ENCODE measurements at places on chromosomes 7 and 10.

- DNase-seq = no peak
These were observed 40.1 kb downstream of the LYZL2 start for GRCh38 chr10:30589441-30589840.

DNA sequence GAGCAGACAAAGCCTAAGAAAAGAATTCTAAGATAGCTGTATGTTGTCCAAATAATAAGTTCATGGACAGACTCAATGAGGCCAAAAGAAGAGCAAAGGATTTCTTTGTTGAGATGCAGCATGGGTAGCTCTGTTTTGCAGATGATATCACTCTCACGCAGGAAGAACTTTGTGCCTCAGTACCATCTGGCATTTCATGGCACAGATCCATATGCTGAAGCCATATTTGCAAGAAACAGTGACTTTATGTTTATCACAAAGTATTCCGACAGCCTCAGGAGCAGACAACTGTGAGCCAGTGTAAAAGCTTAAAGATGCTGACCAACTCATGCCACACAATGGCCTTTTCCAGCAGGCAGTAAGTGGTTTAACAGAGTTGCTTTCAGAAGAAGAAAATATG, 45.5 kb upstream of the RNF148 start:
- DNase-seq = no peak

GRCh38 chr7:51239691-51240090, 76.9 kb downstream of the COBL start:
- no peak for DNase-seq

DNA sequence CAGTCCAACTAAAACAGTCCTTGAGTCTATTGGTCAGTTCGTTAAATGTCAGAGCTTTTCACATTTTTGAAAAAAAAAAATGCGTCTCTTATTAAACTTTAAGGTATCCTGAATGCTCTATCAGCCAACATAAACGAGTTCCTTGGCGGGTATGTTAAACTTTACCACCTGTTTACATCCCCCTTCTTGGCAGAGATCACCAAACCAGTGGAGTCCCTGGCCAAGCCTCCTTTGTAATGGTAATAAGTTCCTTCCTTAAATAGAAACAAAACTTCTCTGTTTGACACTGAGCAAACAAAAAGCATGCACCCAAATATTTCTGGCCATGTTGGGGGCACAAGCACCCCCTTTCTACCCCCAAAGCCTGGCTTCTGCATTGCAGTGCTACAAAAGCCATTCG, 3.2 kb downstream of the TRIL start:
- DNase-seq = no peak

DNA sequence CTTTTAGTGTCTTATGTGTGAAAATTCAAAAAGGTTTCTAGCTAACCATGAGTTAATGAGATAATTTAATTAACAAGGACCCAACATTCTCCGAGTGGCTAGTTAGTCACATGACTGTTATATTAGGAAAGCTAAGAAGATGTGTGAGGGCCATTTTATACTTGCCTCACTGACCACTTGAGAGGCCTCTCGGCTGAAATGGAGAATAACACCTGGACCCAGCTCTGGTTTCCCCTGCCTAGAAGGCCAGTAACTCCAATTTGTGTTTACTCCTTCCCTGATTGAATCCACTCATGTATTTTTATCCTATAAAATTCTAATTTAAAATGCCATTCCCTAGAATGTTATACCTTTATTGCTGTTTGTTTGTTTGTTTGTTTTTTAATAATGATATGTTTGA, 1091.2 kb downstream of the KCNMA1 start:
- no peak for DNase-seq

DNA sequence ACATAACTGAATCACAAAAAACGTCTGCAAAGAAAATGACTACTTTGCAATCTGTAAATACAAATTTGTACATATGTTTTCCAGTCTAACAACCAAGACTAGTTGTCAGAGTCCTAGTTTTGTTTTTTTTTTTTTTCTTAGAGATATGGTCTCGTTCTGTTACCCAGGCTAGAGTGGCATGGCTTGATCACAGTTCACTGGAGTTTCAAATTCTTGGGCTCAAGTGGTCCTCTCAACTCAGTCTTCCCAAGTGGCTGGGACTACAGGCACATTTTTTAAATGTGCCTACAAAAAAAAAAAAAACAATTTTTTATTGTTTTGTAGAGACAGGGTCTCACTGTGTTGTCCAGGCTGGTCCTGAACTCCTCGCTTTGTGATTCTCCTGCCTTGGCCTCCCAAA, 70.8 kb downstream of the ORC5 start:
- DNase-seq = no peak

- DNase-seq = no peak
These were observed 73.2 kb upstream of the CCAR1 start for GRCh38 chr10:68647672-68648341.

DNA sequence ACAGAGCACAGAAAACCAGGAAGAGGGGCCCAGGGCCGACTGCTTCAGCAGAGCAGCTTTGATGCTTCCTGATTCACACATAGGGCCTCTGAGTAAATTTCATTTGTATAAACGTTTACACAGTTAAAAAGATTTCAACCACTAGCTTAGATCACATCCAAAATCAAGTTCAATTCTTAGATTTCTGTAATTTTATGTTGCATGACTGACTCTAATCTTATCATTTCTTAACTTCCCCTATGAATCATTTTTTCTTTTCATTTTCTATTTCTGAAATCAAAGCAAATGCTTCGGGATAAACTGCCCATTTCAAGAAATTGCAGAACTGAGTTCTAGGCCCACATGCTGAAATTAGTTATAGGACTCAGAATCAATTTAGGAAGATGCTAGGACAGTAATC, 224.7 kb downstream of the INHBA start:
- no peak for DNase-seq

DNA sequence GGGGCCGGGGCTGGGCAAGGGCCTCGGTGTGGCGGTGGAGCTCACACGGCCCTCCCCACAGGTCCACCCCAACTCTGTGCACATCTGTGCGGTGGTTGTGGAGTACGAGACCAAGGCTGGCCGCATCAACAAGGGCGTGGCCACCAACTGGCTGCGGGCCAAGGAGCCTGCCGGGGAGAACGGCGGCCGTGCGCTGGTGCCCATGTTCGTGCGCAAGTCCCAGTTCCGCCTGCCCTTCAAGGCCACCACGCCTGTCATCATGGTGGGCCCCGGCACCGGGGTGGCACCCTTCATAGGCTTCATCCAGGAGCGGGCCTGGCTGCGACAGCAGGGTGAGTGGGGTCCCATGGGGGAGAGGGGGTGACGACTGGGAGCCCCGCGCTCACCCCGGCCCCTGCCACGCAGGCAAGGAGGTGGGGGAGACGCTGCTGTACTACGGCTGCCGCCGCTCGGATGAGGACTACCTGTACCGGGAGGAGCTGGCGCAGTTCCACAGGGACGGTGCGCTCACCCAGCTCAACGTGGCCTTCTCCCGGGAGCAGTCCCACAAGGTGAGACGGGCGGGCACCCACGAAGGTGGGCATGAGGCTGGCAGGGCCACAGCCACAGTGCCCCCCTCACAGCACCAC, 8.8 kb downstream of the TMEM120A start:
- DNase-seq = no peak

DNA sequence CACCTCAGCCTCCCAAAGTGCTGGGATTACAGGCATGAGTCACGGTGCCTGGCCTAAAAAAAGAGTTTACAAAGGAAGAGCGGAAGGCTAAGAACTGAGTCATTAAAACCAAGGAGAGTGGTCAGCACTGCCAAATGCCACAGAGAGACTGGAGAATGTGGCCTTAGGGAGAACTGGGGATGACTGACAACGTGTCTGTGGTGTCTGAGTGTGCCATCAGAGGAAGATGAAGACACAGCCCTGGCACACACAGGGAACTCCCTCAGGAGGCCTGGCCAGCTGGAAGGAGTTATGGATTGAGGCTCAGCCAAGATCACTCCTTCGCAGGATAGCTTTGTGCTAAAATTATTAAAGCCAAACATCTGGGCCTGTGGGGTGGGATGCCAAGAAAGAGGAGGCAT, 3.9 kb upstream of the INA start:
- no peak for DNase-seq

DNA sequence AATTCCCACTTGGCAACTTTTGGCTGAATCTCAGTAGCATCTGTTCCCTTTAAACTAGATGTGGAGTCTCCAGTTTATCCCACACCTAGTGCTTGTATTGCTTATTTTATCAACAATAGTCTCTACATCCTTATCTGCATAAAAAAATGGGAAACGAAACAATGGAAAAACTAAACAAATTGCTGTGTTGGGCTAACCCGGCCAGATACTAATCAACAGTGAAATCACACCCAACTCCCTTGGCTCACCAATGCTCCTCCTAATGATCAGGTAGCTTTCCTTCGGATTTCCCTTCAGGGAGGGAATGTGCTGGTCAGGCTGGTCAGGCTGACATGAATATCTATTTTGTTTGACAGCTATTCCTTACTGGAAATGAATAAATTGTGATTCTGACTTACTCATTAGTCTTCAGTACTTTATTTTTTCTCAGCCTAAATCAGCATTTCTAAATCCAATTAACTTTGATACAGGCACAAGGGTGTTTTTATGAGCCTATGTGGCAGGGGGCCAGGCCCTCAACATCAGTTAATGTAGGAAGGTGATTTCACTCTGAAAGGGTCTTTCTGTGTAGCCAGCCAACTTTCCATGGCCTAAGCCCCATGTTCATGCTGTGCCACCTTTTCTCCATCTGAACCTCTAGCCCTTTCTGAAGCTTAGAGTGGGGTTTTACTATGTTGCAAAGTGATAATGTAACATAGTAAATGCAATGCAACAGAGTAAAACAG, 170.5 kb upstream of the NPSR1 start:
- DNase-seq = no peak

GRCh38 chr10:7608001-7608400, 58.8 kb downstream of the ITIH5 start:
- DNase-seq = no peak

DNA sequence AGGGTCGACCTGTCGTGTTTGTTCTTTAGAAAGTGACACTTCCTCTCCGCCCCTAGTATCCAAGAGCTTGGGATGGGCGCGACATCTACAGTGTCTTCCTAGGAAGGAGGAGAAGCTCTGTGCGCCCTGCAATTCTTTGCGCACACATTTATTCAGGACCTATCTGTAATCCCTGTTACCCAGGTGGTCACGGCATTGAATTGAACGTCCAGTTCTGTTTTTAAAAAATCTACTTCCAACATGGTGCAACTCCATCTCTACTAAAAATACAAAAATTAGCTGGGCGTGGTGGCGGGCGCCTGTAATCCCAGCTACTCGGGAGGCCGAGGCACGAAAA, 606 bp upstream of the LAMB1 start:
- no peak for DNase-seq

DNA sequence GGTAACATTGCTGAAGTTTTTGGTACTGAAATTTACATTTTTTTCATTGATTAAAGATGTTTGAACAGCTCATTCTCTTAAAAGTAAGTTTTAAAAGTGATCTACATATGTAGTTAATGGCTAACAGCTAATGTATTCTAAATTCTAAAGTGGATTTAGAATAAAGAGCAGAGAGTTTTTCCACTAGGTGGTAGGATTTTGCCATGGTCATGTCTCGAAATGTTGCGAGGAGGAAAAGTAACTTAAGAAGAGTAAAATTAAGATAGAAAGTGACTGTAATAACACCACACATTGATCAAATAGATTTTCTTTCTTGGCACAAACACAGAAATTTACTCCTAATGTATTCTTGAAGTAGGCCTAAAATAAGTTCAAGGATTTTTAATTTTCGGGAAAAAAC, 19.8 kb downstream of the LSMEM1 start:
- no peak for DNase-seq

- DNase-seq = no peak
These were observed 210.8 kb downstream of the DNAJB6 start for GRCh38 chr7:157547611-157548010.

DNA sequence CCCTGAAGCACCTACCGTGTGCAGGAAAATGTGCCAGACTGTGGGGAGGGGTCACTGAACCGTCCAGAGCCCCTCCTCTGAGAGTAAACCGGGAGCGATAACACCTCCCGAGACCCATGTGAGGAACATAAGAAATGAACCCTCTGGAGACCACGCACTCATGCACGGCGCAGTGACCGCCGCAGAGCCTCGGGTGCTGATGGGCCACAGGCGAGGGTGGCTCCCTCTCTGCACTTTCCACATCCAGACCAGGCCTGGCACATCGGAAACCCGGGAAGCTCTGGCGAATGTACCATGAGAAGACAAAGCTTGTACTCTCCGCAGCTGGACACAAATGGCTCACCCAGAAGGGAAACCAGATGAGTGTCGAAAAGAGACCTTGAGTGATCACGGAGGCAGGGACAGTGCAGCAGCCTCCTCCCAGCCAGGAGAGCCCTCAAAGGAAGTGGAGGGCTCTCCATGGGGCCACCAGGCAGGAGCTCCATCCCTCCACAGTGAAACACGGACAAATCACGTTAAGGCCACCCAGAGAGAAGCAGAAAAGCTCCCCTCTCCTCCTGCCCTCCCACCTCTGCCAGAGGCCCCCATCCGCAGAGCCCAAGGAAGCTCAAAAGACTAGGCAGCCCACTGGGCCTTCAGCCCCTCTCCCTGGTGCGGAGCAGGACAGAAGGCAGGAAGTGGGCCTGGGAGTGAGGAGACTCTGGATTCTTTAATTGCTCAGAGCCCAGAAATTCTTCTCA, 178.1 kb upstream of the PPP2R2D start:
- DNase-seq = no peak

DNA sequence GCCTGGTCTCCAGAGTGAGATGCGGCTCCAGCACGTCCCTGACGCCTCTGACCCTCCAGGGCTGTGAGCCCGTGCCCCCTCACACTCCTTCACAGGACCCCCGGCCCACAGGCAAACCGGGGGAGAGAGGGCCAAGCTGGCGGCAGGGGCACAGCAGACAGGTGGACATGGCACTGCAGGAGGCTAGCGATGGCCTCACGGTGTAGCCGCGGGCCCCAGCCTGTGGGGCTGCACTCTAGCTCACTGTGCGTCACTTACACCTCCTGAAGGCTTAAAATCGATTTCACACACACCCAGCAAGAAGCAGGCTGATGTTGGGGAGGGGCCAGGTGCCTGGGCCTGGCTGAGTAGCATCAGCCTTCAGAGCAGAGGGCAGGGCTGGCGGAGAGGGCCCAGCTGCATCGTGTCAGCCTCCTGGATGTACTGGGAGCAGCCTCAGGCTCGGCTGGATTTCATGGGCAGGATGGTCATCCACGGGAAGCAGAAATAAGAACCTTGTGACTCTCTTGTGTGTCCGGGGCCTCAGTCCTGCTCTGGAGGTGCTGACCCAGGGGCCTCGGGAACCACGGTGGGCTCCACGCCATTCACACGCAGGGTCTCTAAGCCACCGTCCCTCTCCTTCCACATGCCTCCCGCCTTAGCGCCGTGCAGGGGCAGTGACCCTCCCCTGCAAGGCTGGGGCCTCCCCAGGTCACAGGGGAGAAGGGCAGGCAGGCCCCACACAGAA, 19.4 kb upstream of the KNDC1 start:
- no peak for DNase-seq

DNA sequence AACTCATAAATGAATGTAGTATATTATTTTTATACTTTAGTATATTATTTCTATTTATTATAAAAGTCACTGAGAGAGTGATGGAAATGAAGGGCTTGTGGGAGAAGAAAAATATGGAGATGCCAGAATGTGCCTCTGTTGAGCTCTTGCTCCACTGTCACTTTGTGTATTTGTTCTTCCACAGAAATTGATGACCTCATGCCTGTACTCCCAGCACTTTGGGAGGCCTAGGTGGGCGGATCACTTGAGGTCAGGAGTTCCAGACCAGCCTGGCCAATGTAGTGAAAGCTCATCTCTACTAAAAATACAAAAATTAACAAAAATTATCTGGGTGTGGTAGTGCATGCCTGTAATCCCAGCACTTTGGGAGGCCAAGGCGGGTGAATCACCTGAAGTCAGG, 76.4 kb upstream of the STK17A start:
- DNase-seq = no peak

- DNase-seq = no peak
These were observed 666.0 kb upstream of the COBL start for GRCh38 chr7:51982653-51983052.

GRCh38 chr7:155471718-155472117, 13.8 kb downstream of the EN2 start:
- DNase-seq = no peak

Data from stimulated activated CD8-positive, alpha-beta memory T cell treated with anti-CD3 and anti-CD28 coated beads, Interleukin-2, amount 100 ng/mL, for 48 hours (primary cell).